ENCODE measurements at places on chromosomes 12 and 14.

DNA sequence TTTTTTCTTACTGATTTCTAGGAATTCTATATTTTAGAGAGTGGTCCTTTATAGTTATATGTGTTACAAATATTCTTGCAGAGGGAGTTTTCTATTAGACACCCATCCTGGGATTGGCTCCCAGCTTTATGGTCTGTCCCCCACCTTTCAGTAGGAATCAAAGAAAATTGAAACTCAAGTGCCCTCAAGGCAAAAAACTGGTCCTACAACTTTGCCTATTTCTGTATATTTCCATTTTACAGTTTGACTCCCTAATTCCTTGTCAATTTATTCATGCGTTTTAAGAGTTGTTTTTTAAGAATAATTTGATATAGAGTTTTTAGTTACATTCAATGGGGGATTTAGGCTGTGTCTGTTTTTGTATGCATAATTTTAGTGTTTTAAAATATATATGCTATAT, 208.9 kb downstream of the SYNE2 start:
- DNase-seq = no peak

GRCh38 chr12:63981343-63981742, 136.8 kb downstream of the SRGAP1 start:
- no peak for DNase-seq

DNA sequence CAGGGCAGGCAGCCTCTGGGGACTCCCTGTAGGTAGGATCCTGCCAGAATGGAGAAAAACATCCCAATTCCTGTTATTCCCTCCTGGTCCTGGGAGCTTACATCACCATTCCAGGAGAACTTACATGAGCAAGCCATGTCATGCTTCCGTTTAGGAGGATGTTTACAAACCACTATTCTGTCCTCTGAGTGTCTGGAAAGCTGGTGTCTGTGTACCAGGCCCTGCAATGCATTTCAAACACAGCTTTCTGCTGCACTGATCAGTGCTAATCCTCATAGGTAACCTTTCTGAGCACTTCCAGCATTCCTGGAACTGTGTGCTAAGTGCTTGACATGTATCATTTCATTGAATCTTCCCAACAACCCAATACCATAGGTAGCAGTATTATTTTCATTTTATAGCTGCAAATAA, 19.8 kb upstream of the MAP1LC3B2 start:
- no peak for DNase-seq

DNA sequence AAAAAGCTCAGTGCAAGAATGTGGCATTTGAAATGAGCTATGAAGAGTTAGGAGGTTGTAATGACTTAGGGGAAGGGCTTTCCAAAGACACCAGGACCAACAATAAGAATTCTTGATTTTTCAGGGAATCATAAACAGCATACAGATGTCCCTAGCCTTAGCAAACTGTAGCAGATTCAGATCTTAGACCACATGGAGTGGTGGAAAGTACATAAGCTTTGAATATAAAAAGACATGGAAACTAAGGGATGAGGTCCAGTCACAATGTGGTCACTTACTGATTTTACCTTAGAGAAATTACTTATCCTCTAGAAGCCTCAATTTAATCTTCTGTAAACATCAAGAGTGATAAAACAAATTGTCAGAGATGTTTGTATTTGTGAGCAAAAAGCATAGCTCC, 186.6 kb downstream of the DUSP6 start:
- no peak for DNase-seq

DNA sequence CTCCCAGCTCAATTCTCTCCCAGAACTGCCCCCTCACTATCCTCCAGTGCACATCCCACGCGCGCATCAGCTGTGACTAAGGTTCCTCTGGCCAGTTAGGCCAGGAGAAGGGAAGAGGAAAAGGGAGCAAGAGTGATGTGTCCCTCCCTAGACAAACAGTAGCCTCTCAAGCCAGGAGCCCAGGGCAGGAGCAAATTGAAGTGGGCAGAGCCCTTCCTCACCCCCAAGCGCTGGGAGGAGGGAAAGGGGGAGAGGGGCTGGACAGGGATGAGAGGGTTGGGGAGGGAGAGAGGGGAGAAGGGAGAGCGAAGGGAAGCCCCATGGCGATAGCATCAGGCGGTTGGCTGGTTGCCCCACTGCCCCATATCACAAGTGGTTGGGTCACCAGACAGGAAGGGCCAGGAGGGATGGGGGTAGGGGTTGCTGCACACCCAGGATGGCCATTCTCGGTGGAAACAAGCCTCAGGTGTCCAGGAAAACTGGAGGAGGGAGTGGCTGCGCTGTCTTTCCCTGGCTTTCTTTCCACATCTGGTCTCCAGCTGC, 1.1 kb downstream of the CD63 start:
- DNase-seq = no peak

DNA sequence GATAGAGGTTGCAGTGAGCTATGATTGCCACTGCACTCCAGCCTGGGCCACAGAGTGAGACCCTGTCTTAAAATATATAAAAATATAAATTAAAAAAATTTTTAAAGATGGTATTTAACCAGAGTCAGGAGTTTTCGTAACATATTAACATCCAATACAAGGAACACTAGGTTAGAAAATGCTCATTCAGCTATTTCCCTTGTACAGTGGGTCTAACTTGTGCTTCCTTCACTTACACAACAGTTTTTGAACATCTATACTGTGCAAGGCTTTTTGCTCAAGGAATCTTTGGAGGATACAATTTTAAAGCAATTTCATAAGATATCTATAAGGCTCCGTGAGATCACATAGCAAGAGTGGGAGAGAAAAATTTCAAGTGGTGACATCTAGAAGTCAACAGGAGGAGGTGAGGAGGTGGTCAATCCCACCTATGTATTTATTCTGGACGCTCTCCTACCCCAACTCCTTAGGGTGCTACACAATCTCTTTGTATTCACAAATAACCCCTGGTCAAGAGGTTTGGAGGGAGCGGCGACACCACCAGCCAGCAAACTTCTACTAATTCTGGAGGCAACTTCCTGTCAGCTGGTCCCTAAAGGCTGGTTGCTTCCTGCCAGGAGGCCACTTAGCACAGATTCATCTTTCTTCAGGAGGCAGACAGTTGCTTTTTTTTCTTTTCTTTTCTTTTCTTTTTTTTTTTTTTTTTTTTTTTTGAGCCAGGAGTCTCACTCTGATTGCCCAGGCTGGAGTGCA, 22.2 kb downstream of the DUSP16 start:
- no peak for DNase-seq

GRCh38 chr14:93464271-93464670, 33.5 kb downstream of the UNC79 start:
- DNase-seq = no peak

GRCh38 chr12:130644566-130644965, 71.5 kb downstream of the RIMBP2 start:
- DNase-seq = no peak

- DNase-seq = no peak
Measured at GRCh38 chr14:90599748-90600507, 203.1 kb downstream of the CALM1 start.

DNA sequence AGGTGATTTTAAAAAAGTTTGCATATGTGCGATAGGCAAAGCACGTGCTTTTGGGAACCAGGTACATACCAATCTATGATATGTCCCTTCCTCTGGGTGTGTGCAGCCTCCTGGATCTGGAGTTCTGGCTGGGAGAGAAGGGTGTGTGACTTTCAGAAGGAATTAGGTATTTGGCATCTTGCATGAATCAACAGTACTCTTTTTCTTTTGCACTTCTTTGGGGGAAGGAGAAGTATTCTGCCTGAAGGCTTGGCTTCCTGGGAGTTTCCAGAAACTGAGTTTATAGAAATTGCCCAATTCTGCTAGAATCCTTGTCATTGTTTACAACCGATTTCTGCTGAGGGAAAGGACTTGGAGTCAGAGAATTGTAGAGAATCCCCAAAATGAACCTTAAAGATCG, 2.9 kb upstream of the CLMN start:
- no peak for DNase-seq

DNA sequence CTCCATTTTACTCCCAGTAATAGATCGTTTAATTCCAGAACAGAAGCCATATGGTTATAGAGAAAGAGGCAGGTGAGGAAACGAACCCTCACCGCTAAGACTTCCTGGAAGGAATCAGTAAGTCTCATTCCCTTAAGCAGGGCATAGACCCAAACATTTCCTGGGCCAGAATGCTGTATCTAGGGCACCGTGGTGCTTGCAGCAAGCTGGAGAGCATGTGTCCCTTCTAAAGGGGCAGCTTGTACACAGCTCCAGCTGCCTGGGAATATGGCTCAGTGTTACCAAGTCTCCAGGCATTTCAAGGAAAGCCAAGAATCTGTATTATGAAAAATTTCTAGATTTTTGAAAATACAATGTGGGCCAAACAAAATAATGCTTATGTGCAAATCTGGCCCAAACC, 73.4 kb downstream of the PPM1H start:
- no peak for DNase-seq

DNA sequence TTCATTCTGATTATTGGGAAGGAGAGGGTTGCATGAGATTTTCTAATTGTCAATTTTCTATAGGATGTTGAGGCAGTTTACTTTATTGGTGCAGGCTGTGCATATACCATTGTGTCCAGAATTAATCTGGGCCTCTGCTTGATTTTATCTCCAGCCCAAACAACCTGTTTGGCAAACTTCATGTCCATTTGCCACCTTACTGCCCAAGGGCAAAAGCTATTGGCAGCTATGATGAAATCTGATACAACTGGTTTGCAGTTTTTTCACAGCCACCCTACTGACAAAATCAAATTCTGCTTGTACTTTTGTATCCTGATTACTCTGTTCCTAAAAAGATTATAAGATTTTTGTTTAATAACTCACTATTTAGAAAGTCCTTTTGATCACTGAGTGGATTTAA, 789.2 kb upstream of the FBXO33 start:
- DNase-seq = no peak

GRCh38 chr12:59185295-59185694, 265.0 kb upstream of the LRIG3 start:
- DNase-seq = no peak

DNA sequence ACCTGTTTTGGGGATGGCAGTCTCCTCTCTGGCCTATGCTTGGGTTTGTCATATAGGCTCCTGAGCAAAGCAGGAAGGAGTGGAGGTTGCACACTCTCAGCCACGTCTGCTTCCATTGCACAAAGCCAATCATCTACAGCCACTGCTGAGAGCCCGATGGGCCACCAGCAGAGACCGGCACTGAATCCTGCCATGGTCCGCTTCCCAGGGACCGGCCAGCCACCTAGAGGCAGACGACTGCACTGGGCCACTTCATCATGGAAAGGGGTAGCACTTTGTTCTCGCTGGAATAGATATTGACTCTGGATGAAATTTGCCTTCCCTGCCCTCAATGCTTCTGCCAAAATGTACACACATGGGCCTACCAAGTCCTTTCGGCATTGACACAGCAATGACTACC, 22.3 kb downstream of the DLK1 start:
- DNase-seq = no peak

GRCh38 chr14:76491172-76491930, 115.4 kb downstream of the ESRRB start:
- no peak for DNase-seq

GRCh38 chr14:20247646-20248246, 8.7 kb downstream of the OR11H4 start:
- no peak for DNase-seq
